ENCODE measurements at places on chromosomes 16 and 17.

DNA sequence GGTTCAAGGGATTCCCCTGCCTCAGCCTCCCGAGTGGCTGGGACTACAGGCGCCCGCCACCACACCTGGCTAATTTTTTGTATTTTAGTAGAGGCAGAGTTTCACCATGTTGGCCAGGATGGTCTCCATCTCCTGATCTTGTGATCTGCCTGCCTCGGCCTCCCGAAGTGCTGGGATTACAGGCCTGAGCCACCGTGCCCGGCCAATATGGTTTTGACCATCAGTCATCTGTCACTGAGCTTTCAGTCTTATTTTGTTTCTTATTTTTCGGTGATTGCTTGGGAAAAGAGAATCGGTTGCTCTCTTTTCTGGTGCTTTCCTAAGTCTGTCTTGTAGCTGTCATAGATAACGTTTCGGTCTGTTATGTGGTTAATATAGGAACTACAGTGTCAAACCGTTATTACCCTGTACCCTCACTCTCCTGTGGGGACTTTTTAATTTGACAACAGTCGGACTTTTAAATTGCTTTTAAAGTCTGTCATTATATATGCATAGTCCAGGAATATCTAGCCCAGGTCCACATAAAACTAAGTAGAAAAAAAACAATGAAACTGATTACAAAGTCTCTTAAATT lies 453.4 kb downstream of the KCNJ18 start:
- no peak for DNase-seq

GRCh38 chr17:4710693-4711634 lies 532 bp downstream of the ARRB2 start:
- DNase-seq: peak; percentile 55

GRCh38 chr17:16944334-16945135 lies 27.4 kb downstream of the TNFRSF13B start:
- no peak for DNase-seq

GRCh38 chr17:41707803-41708669 lies 4.1 kb upstream of the GAST start:
- no peak for DNase-seq

DNA sequence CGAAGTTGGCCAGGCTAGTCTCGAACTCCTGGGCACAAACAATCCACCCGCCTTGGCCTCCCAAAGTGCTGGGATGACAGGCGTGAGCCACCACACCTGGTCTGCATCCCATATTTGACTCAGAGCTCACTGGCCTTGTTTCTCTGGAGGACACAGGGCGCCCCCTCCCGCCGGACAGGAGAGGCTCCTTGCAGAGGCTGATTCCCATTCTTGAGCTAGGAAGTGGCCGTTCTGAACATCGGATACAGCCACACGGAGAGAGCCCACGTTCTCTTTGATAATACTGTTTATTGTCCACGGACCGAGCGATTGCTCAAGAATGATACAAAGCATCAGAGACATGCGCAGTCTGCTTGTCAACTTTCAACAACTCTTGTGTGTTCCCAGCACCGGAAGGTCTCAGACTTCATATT lies 12.1 kb upstream of the USP36 start:
- no peak for DNase-seq

GRCh38 chr16:27839419-27839818 lies 224.1 kb downstream of the GSG1L start:
- no peak for DNase-seq

DNA sequence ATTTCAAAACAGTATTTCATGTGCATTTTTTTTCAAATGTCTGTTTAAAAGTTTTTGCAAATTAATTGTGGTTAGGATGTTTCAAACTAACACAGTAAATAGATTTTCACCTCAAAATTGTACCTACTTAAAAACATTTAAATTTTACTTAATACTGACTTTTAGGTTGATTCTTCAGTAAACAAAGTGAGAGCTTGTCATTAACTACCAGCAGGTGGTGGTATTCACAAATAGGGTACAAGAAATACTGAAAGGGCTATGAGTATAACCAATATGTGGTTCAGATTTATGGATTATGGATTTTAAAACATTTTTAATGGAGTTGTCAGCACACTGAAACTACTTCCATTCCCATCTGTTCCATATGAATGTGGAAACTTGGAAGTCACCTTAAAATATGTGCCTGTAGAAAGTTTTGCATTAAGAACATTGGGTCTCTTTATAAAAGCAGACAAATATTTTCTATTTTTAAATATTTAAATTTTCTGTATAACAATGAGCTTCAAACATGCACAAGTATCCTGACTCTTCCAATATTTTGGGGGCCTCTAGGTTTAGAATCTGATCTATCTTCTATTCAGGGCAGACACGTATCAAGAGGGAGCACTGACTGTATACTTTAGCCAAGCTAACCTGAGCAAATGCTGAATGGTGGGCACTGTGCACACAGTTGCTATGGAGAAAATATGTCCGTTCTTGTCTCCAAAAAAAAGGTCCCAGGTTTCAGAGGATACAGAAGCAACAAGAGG lies 155.6 kb downstream of the SNX11 start:
- no peak for DNase-seq

- DNase-seq: no peak
Observed at GRCh38 chr17:67696347-67696746, 21.4 kb upstream of the NOL11 start.

DNA sequence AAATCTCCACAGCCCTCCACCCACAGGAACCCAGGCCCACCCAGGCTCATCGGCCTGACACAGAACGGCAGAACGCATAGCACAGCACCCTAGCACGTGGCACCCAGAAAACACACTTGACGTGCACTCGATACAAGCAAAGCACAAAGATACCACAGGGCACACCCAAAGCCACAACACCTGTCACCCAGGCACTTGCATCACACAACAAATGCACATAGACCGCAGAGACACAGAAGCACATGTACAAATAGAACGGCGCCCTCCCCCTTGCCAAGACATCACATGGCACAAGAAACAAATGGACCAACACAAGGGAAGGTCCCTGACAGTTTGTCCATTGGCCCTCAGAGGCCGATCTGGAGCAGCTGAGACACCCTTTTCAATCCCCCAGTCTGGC lies 147.7 kb upstream of the WSCD1 start:
- no peak for DNase-seq

- no peak for DNase-seq
Observed at GRCh38 chr17:10229181-10229580, 30.8 kb upstream of the GAS7 start.

DNA sequence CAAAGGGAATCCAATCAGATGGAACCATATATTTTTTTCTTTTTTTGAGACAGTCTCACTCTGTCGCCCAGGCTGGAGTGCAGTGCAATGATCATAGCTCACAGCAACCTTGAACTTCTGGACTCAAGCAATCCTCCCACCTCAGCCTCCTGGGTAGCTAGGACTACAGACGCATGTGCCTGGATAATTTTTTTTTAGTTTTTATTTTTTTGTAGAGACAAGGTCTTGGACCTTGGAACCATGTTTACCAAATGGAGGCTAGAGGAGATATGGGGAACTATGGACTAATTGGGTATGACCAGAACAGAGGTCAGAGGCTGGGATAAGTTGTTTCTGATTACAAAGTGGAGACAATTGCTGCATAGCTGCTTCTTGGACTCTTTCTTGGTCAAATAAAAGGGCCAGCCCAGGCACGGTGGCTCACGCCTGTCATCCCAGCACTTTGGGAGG lies 41.2 kb upstream of the ADCY9 start:
- no peak for DNase-seq

DNA sequence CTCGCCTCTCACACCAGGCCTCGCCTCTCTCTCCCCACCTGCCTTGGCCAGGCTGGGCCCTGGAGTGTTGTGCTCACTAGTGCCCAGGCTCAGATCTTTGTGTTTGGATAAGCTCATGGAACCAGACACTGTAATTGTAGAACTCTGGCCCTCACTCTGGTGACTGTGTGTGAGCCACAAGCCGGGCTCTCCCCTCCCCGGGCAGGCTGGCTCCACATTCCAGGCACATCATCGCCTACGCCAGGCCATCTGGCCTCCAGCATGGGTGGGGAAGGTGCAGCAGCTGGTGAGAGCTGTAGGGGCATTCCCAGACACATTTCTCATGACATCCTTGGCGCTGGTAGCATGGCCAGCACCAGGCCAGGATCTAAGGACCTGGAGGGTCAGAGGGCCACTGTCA lies 202.3 kb downstream of the RAB11FIP4 start:
- no peak for DNase-seq

DNA sequence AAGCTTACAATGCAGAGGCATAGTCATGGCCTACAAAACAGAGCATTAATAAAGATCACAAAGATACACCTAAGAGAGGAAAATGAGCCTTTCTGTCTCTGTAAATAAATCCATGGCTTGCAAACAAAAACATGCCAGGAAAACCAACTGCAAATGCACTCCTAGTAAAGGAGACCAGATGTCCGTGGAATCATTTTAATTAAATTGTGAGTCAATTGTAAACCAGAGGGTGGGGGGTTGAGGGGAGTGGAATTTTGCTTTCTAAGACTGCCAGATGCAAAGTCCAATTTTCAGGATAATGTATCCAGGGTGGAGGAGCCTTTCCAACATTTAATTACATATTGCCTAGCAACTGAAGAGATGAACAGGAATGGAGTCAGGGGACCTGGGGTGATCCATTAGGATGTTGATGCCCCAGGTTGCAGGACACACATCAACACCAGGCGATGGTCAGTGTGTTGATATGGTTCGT lies 390.3 kb upstream of the CCL2 start:
- no peak for DNase-seq

DNA sequence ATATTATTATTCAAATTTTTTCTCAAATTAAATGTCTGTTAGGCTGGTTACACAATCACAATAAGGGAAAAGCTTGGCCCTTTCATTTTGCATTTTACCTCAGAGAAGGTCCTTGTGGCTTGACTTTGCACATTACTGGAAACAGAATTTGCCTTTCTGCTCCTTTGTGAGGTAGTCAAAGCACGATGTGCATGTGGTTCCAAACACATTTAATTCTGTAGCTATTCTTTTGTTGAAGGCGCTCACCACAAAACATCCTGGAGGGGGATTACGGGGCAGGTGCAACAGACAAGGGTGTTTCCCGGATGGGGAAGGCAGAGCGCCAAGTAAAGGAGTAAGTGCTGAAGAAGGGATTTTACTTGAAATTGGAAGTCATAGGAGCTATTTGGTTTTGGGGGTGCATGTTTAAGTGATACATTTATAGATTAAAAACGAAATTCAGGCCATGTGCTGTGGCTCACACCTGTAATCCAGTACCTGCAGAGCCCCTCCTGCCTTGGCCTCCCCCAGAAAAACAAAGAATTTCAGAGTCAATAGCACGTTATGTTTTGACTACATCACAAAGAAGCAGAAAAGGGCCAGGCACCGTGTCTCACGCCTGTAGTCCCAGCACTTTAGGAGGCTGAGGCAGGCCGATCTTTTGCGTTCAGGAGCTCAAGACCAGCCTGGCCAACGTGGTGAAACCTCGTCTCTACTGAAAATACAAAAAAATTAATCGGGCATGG lies 31.2 kb upstream of the TENT4B start:
- peak; percentile 63 for DNase-seq

GRCh38 chr16:27945233-27945973 lies 118.1 kb downstream of the GSG1L start:
- DNase-seq: no peak

DNA sequence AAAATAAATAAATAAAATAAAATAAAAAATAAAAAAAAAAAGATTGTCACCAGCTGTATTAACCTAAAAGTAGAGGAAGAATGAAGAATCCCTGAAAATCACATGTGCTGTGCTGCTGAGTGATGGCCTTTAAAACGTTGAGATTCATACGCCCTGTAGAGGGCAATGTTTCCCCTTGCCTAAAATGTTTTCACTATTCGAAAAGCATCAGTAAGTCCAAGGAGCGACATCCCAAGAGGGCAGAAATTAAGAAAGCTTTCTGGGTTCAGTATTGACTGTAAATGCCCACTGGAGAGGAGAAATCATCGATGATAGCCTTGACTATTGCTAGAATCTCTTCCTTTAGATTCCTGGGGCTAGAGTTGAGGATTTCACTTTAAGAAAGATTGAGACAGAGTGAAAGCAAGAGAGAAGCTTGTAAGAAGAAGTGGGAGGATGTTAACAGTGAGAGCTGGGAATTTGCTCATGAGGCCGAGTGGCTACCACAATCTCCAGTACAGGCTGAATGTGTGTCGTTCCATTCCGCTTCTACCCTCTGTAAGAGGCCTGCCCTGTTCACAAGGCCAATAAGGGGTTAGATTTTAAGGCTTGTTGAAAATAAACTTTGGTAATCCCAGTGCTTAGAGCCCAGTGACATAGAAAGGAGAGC lies 170.8 kb upstream of the FAM20A start:
- no peak for DNase-seq

Data from activated T-helper 1 cell treated with anti-CD3 and anti-CD28 coated beads, Interleukin-12 subunit alpha, Interleukin-12 subunit beta, Interleukin-2, Interleukin-4 antibody, amounts not matched to agents 30 ng/mL and 10 ng/mL and 1 ng/mL, durations not matched to agents 14 hours and 24 hours and 36 hours (primary cell).